ENCODE measurements at places on chromosomes 4 and X.

GRCh38 chr4:93384887-93385286, 443.7 kb upstream of the ATOH1 start:
- DNase-seq: no peak

GRCh38 chr4:124737619-124738018, 25.1 kb upstream of the ANKRD50 start:
- no peak for DNase-seq

GRCh38 chr4:60187428-60187827, 1012.7 kb upstream of the ADGRL3 start:
- no peak for DNase-seq

DNA sequence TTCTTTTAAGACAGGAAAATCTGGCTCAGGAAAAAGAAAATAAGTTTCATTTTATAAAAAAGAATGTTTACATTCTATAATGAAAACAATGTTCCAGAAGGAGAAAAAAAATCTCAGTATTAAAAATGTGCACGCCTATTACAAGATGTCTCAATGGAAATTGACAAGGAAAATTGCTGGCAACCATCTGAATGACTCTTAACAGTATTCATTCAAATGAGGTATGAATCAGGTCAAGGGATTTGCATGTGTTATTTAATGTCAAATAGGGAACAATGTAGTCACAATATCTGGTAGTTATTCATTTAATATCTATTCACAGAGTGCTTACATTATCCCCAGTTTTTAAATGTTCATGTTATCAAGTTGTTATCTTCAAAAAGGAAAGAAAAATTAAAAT, 208.4 kb upstream of the TRAM1L1 start:
- DNase-seq: no peak

DNA sequence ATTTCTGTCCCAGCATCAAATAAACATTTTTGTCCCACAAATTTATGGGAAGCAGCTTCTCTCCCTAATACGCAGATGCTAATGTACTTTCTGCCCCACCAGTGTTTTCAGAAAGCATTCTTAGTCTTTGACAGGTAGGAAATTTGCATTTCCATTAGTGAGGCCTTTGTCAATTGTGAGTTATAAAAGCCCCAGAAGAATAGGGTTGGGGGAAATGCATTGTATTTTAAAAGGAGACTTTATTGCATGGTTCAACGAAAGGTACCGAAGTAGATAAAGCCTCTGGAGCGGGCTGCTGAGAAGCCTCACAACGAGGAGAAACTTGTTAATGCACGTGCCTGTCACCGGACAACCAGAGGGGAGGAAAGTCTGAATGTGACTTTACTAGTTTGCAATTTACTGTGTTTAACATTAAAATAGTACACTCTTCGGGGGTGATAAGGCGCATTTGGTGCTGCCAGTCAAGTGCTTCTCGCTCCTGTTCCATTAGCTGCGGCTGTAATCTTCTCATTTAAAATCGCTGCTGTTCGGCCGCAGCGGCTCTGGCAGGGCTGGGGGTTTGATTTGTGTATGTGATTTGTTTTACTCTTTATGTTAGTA, 63.4 kb downstream of the DCTD start:
- no peak for DNase-seq

GRCh38 chr4:168524006-168524405, 27.2 kb downstream of the PALLD start:
- DNase-seq: no peak

DNA sequence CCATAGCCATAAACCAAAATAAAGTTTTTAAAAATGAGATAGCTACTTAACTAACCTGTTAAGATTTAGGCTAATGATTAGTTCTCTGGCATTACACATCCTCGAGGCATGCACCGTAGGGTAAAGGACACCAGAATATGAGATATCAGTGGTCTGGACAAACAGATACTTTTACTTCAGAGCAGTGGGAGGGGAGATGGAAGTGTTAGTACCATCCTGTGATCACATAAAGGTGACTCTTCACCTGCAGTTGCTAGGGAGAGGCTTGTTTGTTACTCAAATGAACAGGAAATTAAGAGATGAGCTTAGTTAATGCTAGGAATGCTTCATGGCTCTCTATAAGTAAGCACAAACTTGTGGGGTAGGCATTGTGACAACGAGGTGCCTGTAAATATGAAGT, 624.4 kb upstream of the MAGEB2 start:
- DNase-seq: no peak

GRCh38 chr4:5412296-5412695, 296.1 kb downstream of the EVC2 start:
- DNase-seq: no peak

DNA sequence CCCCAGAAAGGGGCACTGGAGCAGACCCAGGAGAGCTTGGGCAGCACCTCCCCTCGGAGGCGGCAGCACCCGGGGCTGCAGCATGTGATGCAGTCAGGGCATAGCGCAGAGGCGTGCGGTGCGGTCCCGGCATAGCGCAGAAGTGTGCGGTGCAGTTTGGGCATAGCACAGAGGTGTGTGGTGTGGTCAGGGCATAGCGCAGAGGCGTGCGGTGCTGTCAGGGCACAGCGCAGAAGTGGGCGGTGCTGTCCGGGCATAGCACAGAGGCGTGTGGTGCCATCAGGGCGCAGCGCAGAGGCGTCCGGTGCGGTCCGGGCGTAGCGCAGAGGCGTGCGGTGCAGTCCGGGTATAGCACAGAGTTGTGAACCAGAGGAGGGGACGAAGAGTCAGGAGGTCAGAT, 42.8 kb downstream of the ADRA2C start:
- DNase-seq: no peak

- DNase-seq: no peak
These were observed 30.9 kb downstream of the GATB start for GRCh38 chr4:151729731-151730559.

DNA sequence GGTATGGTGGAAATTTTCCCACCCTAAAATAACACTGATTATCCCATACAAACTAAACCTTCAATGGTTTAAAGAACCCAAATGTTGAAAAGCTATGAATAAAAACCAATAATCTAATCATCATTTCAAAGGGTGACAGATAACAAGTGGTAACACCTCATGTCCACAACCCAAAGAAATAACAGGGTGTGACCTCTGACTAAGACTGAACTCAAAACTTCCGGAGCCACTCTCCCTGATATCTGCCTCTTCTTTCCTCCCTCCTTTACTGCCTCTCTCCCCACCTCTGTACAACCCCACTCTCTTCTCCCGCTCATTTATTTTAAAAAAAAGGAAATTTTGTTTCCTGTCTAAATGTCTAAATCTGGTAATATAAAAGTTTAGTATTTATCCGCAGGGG, 11.5 kb downstream of the FBXW7 start:
- DNase-seq: no peak

DNA sequence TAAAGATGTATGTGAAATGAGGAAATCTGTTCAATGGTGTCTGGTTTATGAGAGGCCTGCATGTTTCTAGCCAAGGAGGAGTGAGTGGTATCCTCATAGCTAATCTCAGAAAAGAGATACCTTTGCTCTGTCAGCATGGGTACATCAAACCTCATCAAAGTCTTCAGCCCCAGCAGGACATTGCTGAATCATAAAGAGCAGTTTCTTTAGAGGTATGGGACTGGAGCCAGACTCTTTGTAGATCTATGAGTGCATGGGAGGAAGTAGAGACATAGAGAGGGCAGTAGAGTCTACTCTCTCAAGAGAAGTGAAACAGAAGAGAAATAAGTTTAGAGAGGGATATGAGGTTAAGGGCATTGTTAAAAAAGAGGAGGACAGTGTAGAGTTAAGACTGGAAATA, 1950.9 kb downstream of the ARAP2 start:
- DNase-seq: no peak

- DNase-seq: no peak
These were observed 167.2 kb downstream of the NPNT start for GRCh38 chr4:106062452-106062875.

- no peak for DNase-seq
These were observed 579.4 kb upstream of the ZFP42 start for GRCh38 chr4:187416216-187416615.

DNA sequence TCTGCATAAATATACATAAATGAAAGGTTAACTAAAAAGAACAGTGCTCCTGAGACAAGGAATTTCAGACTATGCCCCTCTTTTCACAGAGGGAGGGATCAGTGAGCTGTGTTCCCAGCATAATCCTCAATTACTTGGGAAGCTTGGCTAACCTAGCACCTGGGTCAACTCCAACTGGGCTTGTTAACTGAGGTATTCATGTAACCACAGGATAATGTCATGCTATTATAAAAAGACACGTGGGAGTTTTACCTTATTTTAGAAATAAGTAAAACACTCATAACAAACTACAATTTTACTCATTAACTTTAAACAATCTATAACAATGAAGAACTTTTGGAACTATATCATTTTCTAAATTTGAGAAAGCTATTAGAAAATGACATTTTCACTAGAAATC, 48.6 kb downstream of the RPGR start:
- DNase-seq: no peak

- DNase-seq: no peak
These were observed 11.9 kb upstream of the KIT start for GRCh38 chr4:54645830-54646229.

DNA sequence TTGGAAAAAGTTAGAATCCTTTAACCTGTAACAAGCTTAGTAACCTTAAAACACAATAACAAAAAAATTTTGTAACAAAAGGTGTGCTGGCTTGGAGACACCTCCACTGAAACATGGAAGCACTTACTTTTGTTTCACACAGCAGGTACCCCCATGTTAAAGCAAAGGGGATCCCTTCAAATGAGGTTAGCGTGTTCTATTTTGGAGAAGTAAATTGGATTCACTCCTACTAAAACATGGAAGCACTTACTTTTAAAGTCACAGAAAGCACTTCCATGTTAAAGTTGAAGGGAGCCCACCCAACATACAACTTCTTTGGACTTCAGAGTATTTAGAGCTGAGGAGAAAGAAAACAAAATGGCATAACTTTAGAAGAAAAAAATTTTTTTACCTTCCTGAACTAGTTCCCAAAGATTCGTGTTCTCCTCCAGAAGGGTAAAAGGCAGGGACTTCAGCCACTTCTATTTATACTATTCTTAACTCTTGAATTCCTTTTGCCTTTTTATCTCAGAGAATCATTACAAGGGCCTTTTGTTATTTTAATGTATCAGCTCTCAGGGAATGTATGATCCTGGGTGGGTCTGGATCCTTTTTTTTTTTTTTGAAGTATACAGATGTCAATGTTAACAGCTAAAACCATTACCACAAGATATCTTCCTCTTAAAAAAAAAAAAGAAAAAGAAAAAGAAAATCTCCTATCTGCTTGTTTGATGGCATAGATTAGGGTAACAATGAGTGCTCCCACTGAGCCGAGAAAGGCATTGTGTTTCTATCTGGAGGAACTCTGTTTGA, 11.5 kb downstream of the LARP7 start:
- DNase-seq: no peak

DNA sequence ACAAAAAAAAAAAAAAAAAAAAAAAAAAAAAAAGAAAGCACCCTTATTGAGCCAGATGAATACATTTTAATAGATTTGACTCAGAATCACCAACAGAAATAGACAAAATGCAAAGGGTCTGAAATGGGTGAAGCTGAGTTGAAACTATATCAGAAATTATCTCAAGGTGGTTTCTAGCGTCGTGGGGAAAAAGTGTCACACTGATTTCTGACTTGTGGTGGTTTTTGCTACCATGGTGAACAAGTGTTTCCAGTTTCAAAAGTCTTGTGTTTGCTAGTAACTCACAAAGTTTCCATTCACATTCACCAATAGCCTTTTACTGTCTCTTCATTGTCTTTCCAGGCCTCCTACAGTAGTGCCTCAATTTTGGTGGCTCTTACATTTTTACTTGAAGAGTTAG, 135.5 kb downstream of the ARHGAP24 start:
- no peak for DNase-seq

DNA sequence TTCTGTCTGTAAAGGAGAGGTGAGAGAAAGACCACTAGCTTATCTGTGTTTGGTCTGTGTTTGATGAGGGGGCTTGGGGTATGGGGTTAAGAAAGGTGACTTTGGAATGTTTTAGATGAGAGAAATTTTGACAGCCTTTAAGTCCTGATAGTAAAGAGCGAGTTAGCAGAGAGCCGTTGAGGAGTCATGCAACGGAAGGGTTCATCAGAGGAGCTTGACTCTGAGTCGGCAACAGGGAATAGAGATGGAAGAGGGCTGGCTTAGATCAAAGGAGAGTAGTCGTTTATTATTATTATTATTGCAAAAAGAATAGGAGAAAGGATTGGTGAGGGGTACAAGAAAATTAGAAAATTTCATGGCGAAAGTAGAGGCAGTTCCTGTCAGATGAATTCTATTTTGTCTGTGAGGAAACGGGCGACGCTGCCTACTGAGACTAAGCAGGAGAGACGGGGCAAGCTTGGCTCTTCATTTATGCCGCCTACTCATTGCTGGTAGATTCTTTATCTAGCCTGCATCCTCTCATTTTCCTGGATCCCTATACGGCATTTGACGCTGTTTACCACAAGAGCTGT, 473 bp upstream of the VAMP7 start:
- DNase-seq: no peak

DNA sequence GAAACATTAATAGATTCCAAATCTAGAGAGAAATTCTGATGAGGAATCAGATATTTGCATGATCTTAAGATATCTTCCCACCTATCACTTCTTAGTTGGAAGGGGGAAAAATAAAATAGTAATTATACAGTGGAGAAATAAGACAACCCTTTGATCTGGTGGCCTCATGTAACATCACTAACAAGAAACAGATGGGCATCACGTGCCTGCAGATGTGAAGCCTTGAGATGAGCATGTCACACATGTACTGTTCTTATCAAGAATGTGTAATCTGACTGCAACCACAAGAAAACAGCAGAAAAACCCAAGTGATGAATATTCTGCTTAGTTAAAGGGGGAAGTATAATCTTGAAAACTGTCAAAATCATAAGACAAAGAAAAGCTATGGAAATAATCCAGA, 31.4 kb upstream of the NKX6-1 start:
- no peak for DNase-seq

GRCh38 chr4:187999406-187999932, 3.9 kb downstream of the ZFP42 start:
- no peak for DNase-seq

DNA sequence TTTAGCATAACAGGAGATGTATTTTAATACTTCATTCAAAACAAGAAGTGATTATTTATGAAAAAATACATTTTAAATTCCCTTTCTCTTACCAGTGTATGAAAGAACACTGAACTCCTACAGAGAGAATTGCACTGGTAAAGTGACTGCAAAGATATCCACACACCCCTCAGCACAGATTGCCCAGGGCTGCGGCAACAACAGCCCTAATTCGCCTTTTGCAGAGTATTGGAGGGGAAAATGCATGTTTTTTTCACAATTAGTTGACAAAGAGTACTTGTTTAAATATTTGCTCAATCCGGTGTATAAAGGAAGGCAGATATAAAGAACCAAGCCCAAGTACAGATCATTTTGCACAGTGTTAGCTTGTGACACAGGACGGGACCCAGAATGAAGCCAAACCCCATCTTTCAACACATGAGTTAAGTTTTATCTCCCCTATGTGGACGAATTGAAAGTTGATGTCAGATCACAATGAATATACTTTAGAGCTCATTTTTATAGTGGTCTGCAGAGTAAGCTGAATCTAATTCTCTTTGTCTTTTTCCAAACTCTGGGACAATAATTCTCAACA, 551.4 kb upstream of the IGFBP7 start:
- no peak for DNase-seq
